ENCODE measurements at places on chromosomes 2 and 18.

DNA sequence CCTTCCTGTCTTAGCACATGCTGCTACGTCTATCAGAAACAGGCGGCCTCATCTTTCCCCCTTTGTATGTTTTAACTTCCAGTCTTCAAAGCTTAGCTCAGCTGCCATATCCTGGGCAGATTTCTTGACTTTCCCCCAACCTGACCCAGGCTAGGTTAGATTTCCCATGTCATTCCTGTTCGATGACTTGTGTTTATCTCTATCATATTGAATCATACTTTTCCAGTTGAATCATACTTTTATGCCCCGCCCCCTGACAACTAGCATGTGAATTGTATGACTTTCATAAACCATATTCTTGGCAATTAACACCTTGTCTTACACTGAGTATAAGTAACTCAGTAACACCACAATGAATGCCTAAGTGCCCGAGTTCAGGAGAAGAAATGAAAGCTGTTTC, 128.3 kb downstream of the CYRIA start:
- peak; percentile 1 for DNase-seq

DNA sequence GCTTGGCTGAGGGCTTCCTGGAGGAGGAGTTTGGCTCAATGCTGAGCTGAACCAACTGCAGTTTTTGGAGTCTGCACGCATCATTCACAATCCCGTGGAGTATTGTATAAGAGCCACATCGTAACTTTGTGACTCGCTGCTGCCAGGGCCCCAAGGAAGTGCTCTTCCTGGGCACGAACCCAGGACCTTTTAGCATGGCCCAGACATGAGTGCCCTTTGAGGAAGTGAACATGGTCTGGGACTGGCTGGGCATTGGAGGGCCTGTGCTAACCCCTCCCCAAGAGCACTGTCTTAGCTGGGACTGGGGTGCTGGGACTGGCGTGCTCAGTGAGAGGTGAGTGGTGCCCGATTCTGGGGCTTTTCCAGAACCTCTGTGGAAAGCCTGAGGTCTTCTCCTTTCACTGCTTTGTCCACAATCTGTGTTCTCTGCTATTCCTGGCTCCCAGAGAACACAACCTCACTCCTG, 88.6 kb downstream of the LIPG start:
- DNase-seq = peak; percentile 66

DNA sequence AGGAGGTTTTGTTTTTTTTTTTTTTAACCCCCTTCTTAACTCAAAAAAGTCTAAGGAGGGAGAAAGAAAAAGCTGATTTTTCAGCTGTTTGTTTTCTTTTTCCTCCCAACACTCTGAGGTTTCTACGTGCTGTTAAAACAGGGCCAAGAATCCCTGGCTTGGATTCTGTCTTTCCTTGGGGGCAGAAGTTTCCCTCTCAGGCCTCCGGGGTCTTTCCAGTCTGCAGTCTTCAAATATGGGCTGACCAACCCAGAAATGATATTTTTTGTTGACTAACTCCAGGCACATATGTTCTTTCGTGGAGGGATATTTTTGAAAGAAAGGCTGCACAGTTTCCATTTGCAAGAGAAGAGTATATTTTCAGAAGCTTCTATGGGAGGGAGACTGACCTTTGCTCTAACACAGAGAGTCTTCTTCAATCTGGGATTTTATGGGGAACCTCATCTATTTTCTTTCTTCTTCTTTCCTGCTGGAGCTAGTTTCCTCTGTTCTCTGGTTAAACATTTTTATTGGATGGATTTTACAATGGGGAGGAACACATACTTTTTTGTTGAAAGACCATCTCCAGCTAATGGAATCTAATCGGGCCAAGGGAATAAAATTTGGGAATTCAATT, 93.3 kb upstream of the SPRED2 start:
- no peak for DNase-seq

DNA sequence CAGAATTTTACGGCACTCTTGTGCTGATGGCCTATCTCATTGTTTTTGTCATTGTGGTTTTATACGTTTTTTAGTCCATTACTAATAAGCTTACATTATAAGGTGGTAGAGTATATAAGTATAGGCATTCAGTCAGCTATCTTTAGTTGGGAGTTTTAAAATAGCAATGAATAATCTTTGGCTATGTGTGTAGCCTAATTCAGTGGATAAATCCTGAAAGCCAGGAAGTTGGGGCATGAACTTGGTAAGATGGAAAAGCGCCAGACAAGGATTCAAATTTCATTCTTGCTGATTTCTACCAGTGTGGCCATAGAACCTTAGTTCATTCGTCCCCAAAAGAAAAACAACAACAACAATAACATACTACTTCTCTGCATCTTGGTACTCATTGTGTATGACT, 31.2 kb downstream of the EPC2 start:
- DNase-seq = peak; percentile 53

GRCh38 chr2:200695191-200695590, 109.4 kb downstream of the AOX1 start:
- no peak for DNase-seq

GRCh38 chr2:179253226-179253625, 11.4 kb downstream of the SESTD1 start:
- no peak for DNase-seq

- no peak for DNase-seq
These were observed 1.2 kb downstream of the ME2 start for GRCh38 chr18:50880119-50880465.

GRCh38 chr18:28635530-28635929, 458.6 kb upstream of the CDH2 start:
- no peak for DNase-seq

DNA sequence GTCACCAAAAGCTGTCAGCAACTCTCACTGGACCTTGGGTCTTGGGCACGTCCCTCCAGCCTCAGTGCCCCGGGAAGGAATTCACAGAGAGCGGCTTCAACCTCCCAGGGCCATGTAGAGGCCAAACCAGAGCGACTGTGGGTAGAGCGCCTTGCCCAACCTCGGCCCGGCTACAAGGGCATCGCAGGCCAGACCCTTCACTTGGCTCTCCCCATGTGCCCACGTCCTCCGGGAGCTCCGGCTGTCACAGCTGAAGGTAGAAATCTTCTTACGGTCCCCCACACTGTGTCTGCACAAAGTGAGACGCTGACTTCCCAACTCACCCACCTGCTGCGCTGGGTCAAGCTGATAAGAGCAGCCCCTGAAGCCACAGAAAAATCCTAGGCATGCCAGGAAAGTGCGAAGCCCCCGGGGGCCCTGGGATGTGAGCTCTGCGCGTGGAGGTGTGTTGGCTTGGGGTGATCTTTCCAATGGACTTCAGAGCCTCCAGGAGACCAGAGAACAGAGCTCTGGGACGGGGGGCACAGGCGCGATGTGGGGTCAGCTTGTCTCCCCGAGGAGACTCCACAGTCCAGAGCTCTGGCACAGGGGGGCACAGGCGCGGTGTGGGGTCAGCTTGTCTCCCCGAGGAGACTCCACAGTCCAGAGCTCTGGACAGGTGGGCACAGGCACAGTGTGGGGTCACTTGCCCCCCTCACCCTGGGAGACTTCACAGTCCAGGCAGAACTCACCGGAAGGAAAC, 105.5 kb downstream of the RTP5 start:
- no peak for DNase-seq

Data from M059J (cell line).